ENCODE measurements at places on chromosomes 7 and 10. TPM values are rescaled to one million over a fixed set of nuclear protein-coding genes. Genes with fewer than 3 reads are reported as not detected.

DNAJC12 gene
- 23.6 TPM for total RNA-seq

NPY gene
- not detected for total RNA-seq

VPS37D gene
- total RNA-seq, result 3.0 TPM

ANKRD1 gene
- 4.7 TPM for total RNA-seq

PGAM2 gene
- total RNA-seq, result 0.31 TPM

MACC1 gene
- 0.13 TPM for total RNA-seq

PTTG1IP2 gene
- total RNA-seq, result not detected

CAV2 gene
- 41.4 TPM for total RNA-seq

ADAM12 gene
- not detected for total RNA-seq

NCAPG2 gene
- total RNA-seq, result 4.1 TPM

TRAPPC14 gene
- 8.4 TPM for total RNA-seq

RAMP3 gene
- total RNA-seq, result 25.7 TPM

OLAH gene
- total RNA-seq, result 1.2 TPM

KIAA1217 gene
- total RNA-seq, result 24.5 TPM

NODAL gene
- not detected for total RNA-seq

DNA sequence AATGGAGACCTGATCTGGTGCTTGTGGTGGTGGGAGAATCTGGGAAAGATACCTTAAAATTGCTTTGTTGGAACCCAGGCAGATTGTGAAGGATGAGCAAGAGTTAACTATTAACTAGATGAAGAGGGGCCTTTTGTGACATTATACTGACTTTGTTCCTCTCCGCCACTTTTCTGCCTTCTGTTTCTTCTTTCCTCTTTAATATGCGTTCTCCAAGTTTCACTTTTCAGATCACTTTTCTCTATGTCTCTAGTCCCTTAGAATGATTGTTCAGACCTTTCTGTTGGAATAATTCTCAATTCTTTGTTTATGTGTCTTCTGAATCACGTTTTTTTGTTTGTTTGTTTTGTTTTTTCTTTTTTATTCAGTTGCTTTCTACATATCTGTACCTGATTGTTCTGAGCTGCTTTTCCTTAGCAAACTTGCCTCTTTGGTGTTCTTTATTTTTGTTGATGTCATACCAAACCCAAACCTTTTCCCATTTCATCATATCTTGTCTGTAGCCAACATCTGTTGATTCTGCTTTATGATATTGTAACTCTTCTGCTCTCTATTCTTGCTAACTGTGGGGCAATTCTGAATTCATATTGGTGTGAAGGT lies 2.8 kb downstream of the BMPR1A start:
- no peak for DNase-seq

DNA sequence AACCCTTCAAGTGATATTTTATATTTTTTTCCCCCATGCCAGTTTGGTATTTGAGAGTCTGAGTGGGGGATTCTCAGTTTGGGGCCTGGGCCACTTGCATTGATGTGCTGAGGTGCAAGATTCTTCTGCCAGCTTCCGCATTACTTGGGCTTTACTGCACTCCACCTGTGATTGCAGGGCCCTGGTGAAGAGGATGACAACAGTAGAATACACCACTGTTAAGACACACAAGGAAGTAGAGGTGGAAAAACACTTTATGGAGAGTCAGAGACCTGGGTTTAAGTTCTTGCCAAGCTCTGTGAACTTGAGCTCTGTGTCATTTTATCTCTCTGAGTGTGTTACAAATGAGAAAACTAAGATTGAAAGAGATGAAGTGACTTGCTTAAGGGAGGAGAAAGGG lies 209.4 kb downstream of the LRMDA start:
- no peak for DNase-seq

DNA sequence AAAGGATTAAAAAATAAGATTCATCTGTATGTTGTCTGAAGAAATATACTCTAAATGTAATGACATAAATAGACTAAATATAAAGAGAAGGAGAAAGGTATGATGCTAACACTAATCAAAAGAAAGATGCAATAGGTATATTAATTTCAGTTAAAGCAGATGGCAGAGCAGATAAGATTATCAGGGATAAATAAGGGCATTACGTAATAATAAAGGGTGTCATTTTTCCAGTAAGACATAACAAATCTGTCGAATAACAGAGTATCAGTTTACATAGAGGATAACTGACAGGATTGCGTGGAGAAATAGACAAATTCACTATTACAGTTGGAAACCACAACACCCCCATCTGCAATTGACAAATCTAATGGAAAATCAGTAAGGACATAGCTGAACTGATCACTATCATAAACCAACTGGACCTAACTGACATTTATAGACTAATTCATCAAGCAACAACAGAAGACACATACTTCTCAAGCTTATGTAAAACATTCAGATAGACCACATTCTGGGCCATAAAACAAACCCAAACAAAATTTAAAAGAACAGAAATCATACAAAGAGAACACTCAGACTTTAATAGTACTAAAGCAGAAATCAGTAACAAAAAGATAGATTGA lies 384.1 kb upstream of the COBL start:
- DNase-seq, result no peak

DNA sequence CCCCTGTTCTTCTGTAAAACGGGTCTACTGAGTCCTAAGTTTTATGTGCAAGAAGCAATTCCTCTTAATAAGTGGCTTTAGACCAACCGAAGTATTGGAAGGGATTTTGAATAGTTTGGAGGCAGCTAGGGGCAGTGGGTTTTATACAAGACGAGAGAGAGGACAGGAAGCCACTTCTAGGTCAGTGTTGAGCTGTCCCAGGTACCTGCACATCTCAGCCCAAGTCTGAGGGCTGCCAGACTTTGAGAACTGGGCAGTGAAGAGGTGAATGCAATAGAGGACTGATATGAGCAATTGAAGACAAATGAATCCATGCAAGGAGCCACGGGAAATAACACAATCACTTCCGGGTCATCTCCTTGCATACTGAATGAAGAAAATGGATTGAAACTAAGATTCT lies 273.5 kb downstream of the KLF6 start:
- no peak for DNase-seq

GRCh38 chr10:78913219-78914059 lies 155.3 kb upstream of the ZMIZ1 start:
- peak; percentile 81 for DNase-seq

DNA sequence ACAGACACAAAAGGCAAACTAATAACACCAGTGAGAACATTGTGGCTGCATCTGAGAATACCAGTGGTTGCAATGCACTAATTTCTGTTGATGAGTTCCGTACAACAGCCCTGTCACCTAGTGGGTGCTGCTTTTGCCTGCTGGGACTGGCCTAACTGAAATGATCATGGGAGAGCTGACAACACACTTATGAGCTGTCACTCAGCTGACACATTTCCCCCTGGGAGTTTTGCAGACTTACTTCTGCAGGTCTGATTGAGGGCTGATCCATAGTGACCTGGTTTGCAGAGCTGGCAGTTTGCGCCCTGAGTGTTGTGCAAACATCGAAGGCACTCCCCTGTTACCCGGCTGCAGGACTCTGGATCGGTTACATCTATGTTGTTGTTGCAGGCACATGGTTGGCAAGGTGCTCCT lies 60.6 kb upstream of the LAMB1 start:
- no peak for DNase-seq

DNA sequence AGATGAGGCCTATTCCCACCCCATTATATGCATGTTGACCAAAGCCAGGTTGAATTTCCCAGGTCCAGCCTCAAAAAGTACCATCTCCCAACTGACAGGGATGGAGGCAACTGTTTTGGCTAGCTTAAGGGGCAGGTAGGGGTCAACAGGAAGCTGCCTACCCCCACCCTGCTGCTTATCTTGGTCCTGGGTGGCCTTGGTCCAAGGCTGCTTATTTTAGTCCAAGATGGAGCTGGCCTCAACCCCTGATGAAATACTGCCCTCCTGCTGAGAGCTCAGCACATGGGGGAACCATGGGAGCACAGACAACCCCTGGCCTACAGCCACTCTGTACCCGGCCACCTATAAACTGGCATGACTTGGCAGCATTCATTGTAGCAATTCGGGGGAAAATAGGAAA lies 23.1 kb downstream of the MYO1G start:
- no peak for DNase-seq

DNA sequence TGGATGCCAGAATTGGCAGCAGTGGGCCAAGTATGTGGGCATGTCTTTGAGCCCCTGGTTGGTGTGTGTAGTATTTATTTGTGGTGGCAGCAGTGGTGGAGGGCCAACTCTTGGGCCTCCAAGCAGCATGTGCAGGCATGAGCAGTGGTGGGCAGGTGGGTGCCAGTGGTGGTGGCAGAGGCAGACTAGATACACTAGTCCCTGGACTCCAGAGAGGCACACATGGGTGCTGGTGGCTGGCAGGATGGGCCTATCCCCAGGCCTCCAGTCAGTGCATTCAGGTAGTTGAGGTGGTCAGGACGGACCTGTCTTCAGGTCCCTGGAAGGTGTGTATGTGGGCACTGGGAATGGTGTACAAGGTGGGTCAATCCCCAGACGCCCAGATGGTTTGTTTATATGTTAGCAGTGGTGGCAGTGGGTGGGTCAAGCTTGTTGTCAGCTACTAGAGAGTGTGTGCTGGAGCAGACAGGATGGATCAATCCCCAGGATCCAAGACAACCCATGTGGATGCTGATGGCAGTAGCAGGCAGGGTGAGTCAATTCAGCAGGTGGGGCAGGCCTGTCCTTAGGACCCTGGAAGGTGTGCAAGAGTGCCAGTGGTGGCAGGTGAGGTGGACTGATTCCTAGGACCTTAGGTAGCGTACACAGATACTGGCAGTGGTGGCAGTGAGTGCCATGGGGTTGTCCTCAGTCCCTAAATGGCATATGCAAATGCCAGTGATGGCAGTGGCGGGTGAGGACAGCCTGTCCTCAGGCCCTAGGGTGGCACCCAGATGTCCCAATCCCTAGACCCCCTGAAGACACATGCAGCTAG lies 294.3 kb downstream of the RPS24 start:
- no peak for DNase-seq

DNA sequence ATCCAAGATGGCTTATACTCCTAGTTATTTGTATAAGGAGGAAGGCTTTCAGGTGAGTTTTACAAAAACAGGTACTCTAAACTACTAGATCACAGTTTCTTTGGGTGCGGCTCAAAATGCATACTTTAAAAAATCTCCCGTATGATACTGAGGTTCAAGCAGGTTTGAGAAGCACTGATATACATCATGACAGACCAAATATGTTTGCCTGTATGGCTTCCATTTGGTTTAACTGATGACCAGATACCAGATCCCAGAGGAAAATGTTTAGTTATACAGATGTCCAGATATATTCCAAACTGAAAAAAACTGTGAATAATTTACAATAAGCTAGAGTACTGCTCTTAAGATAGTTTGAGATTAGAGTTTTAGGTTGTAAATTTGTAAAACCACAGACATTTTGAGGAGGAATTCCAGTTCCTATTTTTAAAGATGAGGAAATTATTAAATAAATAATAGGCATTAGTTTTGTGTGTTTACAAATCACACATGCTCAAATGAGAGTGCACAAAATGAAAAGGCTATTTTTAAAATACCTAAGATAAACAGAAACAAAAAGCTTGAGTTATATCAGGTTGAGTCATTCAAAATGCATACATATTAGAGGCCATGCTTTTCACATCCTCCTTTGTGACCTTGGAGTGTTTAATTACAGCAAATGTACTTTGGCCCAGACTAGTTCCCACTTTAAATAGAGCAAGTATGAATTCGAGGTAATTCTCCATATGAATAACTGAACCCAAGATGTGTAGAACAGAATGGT lies 60.5 kb downstream of the SEMA3C start:
- DNase-seq, result no peak

DNA sequence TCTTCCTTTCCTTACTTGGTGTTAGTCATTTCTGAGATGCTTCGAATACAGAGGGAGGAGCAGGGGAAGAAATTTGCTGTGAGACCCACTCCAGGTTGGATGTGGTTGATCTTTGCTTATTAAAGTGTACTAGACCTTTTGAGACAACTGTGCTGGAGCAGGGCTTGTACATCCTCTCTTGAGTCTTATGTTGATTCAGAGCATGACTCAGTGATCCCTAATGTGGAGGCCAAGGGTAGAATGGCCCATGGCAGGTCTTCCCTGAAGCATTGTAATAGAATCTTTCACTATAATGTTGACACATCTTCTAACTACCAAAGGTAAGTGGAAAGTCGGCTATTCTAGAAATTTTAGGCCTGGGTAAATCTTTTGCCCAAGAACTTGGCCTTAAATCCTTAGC lies 17.0 kb upstream of the SFR1 start:
- DNase-seq, result no peak

DNA sequence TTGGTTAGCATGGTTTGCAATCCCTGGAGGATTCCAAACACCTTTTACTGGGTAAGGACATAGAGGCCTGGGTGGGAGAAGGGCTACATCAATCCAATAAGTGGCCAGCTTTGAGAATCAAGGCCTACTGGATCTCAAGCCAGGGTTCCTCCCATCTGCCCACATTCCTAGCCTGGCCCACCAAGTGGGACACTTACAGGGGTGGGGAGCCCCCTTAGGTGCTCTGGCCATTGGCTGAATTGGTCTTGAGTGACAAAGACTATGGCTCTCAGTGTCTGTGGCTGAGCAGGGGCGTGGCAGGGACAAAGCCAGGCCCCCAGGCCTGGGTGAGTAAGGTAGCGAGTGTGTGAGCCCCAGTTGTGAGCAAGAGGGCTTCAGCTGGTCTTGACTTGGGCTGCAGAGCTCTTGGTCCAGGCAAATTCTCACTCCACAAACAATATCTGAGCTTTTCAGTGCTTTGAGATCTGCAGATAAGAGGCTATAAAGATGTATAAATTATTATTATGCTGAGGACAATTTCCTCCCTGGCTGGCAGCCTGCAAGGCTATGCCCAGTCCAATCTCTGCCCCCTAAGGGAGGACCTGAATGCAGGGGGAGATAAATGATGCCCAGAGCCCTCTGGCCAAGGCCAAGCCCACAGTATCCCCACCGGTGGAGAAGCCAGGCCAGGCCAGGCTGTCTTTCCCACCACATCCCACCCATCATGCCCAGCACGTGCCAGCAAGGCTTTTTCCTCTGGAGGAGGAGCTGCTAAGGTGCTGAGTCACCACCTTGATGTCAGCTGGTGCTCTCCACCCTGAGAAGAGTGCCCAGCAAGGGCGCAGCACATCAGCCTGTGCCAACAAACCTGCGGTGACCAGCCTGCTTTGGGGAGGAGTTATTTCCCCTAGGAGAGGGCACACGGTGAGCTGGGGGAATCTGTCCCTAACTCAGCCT lies 80.7 kb upstream of the DUSP5 start:
- no peak for DNase-seq

DNA sequence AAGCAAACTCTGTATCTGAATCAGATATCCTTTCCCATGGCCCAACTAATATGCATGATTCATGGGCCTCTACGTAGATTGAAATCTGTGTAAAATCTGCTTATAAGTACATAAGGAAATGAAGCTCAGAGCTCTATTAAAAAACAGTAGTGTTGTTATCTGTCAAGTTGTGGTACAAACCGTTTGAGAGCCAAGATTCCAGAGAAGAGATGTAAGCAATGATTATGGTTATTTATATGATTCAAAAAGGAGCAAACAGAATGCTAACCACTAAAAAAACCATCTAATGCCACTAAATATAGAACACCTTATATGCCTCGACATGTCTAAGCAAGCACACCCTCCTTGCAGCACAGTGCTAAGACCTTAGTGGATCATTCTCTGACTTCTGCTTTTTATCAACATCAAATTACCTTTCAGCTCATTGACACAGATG lies 26.6 kb downstream of the RPP38 start:
- no peak for DNase-seq

All from right lobe of liver (tissue), 6 donors.